ENCODE measurements at places on chromosomes 16 and 17.

- no peak for DNase-seq
These were observed 685 bp upstream of the PSMD3 start for GRCh38 chr17:39979893-39980350.

GRCh38 chr17:6953689-6954088 lies 42.2 kb upstream of the ALOX12 start:
- no peak for DNase-seq

GRCh38 chr16:27511657-27512448 lies 37.9 kb downstream of the GTF3C1 start:
- DNase-seq: no peak

- no peak for DNase-seq
These were observed 55.3 kb upstream of the ITGA2B start for GRCh38 chr17:44444735-44445105.

GRCh38 chr17:80945736-80946135 lies 45.9 kb upstream of the CHMP6 start:
- no peak for DNase-seq

DNA sequence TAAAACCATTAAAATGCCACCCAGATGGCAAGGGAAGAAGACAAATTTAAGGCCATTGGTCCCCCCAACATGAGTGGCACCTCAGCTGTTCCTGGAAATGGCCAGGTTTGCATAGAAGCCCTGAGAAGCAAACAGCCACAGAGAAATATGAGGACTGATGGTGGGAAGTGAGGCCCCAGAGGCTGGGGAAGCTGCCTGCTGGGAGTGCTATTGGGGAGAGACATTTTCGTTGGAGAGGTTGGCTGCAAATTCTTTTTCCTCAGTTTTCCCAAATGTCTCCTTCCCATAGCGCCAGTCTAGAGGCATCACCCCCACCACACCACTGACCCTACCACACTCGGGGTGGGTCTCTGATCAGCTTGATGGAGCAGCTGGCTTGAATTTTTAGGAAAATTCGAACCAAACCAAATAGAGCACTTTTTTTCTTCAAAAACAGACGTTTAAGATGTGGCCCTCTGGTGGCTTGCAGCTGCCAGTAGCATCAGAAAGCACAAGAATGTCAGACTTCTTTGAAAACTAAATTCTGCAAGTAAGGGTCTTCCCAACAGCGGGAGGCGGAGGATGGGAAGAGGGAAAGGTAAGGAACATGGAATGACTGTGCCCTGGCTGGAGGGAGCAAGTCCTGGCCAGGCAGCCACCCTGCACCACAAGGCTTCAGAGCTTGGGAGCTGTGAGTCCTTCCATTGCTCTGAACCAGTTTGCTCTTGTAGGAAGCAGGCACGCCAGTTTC lies 13.2 kb upstream of the SLC12A3 start:
- no peak for DNase-seq

GRCh38 chr17:78544881-78545755 lies 32.1 kb downstream of the DNAH17 start:
- DNase-seq: no peak

DNA sequence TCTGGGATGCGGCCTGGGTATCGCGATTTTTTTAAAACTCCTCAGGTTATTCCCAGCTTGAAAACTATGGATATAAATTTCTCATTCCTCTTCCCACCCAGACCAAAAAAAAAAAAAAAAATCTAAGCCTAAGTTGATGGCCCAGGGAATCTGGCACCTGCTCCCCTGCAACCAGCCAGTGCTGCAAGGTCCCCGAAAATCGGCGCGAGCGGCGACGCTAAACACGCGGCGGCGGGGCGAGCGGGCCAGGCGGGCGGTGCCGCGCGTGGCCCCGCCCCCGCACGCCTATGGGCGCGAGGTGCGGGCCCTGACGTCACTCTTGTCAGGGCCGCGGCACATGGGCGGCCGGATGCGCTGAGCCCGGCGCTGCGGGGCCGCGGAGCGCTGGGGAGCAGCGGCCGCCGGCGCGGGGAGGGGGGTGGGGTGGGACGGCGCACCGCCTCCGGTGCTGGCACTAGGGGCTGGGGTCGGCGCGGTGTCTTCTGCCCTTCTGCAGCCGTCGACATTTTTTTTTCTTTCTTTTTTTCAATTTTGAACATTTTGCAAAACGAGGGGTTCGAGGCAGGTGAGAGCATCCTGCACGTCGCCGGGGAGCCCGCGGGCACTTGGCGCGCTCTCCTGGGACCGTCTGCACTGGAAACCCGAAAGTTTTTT lies at the start of gene HLF:
HLF (plus strand) TSS at position 316 of the 654 bp plus-strand sequence. CDS start 525 bp downstream, outside the sequence.
- peak; percentile 52 for DNase-seq

DNA sequence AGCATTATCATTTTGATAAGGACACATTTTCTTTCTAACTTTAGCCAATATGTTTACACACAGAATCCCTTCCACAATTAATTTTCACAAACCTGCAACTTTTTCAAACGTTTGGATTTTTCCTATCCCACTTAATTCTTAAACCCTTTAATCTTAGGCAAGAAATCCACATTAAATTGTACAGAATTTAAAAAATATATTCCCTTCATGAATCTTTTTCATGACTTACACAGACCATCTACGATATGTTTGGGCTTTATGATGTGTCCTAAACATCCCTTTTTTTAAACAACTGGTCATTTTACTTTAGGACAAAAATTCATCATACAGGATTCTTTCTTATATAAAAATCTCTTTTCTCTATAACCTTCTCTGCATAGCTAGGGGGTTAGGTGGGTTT lies 241.5 kb upstream of the CNTNAP4 start:
- DNase-seq: no peak

- no peak for DNase-seq
These were observed 229.3 kb downstream of the IRF8 start for GRCh38 chr16:86128246-86128645.

DNA sequence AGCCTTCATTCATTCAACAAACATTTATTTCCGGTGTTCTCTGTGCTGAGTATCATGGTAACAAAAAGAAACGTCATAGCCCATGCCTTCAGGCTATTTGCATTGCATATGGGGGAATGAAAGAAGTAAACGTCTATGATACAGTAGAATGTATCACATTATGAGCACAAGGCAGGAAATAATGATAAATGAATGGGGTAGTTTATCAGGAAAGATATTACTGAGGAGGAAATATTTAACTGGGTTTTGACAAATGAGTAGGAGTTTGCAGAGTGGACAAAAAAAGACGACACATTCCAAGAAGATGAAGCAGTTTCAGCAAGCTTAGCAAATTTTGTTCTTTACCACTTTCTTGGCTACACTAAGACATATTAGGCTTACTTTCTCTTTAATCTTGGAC lies 1.3 kb upstream of the KRTAP4-7 start:
- DNase-seq: no peak

- DNase-seq: no peak
These were observed 511 bp upstream of the LIG3 start for GRCh38 chr17:34979650-34980352.

GRCh38 chr17:45907750-45908395 lies 13.5 kb downstream of the MAPT start:
- DNase-seq: no peak

All from stimulated activated CD8-positive, alpha-beta memory T cell treated with anti-CD3 and anti-CD28 coated beads, Interleukin-2, amount 100 ng/mL, for 48 hours (primary cell).